ENCODE measurements at places on chromosomes 12 and 14.

GRCh38 chr12:41439801-41440200 lies 251.7 kb downstream of the PDZRN4 start:
- DNase-seq: no peak

DNA sequence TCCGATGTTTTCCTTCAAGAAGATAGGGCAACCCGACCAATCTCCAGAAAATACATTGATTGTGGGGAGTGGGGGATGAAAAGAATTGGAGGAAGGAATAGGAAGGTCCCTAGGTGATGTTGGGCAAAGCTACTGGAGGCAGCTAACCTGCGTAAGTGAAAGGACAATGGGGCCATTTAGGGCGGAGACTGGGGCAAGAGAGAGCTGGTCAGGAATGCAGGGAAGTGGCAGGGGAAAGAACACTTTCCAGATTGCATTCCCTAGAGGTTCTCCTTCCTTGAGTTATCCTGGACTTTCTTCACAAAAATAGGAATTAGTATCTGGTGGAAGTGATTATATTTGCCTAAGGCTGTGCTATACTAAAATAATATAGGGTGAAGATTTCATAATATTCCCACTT lies 151.8 kb upstream of the HMGA2 start:
- no peak for DNase-seq

DNA sequence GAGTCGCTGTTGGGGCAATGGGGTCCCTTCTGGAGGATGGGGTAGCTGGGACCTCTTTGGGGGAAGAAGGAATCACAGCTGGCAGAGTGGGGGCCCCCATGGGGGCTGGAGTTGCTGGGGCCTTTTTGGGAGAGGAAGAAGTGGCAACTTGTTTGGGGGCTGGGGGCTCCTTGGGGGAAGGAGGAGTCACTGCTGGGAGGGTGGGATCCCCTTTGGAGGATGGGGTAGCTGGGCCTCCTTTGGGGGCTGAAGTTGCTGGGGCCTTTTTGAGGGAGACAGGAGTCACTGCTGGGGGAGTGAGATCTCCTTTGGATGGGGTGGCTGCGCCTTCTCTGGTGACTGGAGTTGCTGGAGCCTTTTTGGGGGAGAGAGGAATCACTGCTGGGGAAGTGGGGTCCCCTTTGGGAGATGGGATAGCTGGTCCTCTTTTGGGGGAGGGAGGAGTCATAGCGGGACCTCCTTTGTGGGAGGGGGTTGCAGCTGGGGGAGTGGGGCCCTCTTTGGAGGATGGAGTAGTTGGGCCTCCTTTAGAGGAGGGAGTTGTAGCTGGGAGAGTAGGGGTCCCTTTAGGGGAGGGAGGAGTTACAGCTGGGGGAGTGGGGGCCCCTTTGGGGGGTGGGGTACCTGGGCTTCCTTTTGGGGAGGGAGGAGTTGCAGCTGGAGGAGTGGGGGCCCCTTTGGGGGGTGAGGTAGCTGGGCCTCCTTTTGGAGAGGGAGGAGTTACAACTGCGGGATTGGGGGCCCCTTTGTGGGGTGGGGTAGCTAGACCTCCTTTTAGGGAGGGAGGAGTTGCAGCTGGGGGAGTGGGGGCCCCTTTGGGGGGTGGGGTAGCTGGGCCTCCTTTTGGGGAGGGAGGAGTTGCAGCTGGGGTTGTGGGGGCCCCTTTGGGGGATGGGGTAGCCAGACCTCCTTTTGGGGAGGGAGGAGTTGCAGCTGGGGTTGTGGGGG lies 7.9 kb downstream of the NACA start:
- no peak for DNase-seq

DNA sequence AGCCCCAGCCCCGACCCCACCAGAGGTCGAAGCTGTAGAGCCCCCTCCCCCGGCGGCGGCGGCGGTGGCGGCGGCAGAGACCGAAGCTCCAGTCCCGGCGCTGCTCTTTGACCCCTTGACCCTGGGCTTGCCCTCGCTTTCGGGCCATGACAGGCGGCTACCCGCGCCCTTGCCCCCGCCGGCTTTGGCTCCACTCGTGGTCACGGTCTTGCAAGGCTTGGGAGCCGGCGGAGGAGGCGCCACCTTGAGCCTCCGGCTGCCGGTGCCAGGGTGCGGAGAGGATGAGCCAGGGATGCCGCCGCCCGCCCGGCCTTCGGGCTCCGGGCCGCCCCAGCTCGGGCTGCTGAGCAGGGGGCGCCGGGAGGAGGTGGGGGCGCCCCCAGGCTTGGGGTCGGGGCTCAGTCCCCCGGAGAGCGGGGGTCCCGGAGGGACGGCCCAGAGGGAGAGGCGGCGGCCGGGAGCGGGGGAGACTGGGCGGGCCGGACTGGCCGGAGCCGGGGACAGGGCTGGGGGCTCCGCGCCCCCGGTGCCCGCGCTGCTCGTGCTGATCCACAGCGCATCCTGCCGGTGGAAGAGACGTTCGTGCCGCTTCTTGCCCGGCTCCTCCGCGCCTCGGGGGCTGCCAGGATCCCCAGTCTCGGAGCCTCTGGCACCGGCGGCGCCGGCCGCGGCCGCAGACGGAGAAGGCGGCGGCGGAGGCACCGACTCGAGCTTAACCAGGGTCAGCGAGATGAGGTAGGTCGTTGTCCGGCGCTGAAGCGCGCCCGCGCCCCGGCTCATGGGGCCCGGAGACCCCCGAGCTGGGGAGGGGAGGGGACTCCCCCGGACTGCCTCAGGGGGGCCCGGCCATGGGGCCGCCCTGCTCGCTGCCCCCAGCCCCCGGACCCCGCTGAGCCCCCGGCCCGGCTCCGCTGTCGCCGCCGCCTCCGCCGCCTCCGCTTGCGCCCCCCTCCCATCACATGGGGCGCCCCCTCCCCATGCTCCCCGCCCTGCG lies 778 bp downstream of the AGAP2 start:
- DNase-seq: no peak

GRCh38 chr12:76852106-76852505 lies 26.7 kb downstream of the CSRP2 start:
- DNase-seq: no peak

- DNase-seq: no peak
Observed at GRCh38 chr12:89117448-89118034, 234.8 kb downstream of the DUSP6 start.

DNA sequence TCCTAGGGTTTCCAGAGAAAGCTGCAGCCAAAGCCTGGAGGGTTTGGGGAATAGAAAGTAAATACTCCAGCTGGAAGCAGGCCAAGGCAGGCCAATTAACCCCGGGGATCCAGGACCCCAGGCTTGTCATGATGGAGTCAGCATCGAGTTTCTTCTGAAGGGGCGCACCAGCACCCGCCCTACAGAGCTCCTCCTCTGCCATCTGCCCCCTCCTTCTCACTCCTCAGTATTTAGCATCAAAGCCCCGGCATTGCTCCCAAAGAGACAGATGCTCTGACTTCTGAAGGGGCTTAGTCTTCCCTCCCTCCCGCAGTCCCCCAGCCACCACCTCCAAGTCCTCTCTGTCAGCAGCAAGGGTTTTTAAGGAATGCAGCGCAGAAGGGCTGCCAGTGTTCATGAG lies 285.1 kb upstream of the NOS1 start:
- DNase-seq: no peak

DNA sequence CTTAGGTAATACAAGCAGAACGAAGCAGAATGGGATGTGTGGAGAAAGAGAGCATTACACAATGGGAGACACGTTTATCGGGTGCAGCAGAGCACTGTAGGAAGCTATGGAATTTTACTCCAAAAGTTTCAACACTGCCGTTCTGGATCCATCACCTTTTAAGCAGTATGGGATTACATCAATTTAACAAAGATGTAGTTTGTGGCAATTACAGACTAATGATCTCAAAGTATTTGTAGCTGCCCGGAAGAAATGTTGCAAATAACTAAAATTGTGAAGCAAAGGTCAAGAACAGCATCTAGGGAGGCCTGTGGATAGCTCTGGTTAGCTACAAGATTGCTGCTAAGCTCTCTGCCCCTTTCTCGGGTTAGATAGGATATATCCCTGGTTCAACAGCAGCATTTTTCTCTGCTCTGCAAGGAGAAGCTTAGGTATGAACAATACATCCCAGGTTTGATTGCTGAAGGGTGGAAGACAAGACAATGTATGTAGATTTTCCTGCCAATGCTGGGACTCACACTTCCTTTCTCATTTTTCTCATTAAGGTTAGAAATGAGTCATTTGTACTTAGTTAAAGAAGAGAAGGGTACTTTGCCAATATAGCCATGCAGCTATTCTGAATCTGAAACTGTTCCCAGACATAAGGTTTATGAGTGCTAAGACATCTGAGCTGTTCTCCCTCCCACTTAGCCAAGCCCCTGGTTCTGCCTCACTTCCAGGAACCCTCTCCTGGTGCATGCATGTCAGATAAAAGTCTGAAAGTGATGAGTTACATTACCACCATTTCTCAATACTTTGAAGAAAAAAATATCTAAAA lies 75.0 kb upstream of the HIF1A start:
- DNase-seq: no peak

DNA sequence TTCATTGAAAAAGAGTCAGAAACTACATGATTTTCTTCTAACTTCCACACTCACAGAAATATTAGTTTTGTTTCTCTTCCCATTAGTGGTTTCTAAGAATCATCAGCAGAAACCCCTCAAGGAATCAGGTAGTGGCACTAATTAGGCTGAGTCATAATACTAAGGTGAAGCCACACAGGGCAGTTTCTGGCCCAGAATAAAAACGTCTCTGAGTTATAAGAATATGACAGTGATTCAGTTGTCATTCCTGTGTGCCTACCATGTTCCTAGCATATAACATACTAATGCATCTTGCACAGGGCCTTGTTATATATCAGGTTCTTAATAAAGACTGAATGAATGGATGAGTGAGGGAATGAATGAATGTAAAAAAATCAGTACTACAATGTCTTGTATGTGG lies 206.0 kb upstream of the PLEKHG7 start:
- no peak for DNase-seq

GRCh38 chr12:52825961-52826360 lies 8.2 kb downstream of the KRT79 start:
- no peak for DNase-seq
